ENCODE measurements at places on chromosomes 12 and 14.

- no peak for DNase-seq
These were observed 111.1 kb downstream of the ERC1 start for GRCh38 chr12:1102115-1102514.

GRCh38 chr14:70555890-70556289, 21.1 kb upstream of the ADAM20 start:
- no peak for DNase-seq

DNA sequence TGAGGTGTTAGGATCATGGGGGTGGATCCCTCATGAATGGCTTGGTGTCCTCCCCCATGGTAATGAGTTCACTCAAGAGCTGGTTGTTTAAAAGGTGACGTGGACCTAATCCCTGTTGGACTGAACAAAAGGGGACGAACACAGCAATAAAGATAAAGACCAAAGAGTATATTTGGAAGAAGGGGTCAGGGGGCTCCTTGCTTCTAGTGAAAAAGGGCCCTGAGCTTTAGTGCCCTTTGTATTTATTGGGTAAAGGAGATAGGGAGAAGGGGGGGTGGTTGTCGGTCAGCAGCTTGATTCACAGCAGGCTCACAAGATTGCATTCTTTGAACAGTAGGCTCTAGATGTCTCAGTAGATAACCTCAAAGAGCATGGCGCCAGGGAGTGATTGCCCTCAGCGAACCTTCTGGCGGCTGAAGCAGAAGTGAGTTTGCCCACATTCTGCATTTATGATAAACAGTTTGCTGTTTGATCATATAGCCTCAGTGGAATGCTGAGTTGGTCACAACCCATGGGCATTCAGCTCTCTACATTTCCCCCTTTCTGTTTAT, 25.9 kb upstream of the MAPKAPK5 start:
- DNase-seq, result no peak

- DNase-seq, result no peak
These were observed 56.4 kb upstream of the OAS1 start for GRCh38 chr12:112850383-112850782.

DNA sequence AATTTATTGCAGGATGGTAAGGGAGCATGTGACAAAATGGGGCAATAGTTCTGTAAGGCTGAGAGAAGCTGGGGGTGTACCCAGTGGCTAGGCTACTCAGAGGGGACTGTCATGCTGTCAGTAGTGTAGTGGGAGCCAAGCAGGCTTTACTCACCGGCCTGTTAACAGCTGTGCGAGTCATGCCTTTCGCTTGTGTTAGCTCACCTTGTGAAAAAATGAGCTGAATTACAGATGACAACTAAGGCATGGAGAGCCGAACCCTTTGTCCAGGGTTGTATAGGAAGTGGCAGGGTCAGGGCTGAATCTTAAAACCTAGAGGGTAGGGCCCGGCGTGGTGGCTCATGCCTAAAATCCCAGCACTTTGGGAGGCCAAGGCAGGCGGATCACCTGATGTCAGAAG, 37.9 kb downstream of the SH2B3 start:
- DNase-seq, result peak; percentile 44

- no peak for DNase-seq
These were observed 29.4 kb downstream of the ACAD10 start for GRCh38 chr12:111715279-111715678.

DNA sequence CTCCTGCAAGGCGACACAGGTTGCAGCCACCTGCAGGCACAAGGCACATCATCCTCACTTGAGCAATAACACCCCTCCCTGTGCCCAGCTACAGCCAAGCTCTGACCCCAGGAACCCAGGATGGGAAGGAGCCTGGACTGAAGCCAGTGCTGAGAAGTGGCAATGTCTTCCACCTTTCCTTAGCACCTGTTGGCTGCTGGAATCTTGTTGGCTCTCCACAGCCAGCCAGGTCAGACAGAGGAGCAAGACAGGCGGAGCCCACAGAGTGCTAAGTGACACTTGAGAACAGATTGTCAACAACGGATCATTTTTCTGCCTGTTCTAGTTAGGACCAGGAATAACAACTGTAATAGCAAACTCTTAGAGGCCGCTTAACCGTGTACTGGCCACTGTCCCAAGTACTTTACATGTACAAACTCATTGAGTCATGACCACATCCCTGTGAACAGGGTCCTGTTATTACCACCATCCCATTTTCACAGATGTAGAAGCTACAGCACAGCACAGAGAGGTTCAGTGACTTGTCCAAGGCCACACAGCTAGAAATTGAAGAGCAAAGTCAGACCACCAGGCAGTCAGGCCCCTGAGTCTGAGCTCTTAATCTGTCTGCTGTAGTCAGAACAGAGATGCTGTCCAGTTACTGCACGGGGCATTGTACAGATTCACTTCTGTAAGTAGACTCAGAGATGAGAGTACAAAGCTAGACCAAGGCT, 45.6 kb downstream of the RNFT2 start:
- no peak for DNase-seq

DNA sequence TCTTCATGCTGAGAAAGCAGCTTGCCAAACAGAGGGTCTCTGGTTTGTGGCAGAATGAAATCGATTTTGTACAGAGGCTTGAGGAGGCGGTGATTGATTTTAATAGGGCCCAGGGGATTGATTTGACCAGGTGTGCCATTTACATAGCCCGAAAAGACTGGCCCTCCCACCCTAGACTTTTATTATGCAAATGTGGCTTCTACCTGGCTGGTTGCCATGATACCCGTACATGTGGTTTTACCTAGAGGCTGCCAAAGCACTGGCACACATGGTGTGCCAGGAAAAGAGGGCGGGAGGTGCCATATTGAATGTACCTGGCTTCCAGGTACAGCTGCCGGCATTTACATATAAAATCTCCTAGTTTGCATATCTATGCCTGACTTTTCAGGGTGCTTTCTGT, 18.0 kb upstream of the GUCY2C start:
- no peak for DNase-seq

GRCh38 chr12:32828120-32828519, 68.5 kb downstream of the PKP2 start:
- DNase-seq, result no peak

DNA sequence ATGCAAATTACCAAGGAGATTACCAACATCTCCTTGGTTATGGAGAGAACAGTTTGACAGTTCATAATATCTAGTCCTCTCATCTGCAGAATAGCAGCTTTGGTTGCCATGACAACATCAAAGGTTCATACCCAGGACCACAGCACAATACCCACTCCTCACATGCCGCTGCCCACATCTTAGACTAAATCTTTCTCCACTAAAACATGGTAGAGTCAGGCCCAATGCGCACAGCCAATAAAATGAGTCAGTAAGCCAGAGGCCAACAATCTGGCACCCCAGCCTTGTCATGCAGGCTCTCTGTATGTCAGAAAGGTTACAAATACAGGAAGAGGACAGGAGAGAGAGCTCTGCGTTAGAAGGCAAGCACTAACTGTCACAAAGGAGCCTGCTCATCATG, 70.6 kb downstream of the KCNK10 start:
- no peak for DNase-seq

DNA sequence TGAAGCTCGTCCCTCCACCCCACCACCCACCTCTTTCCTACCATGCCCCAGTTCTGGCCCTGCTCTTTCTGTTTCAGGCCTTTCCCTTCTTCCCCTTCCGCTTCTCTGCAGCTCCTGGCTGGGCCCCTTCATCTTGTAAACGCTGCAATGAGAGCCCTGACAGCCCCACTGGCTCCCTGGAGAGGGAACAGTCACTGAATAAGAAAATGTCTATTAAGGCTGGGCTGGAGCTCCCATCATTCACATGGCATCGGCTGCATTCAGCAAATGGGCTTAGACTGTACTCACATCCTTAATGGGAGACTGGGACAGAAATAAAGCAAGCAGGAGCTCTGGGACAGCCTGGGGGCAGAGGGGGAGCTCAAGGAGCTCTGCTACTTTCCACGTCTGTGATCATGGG, 45.2 kb upstream of the TUNAR start:
- no peak for DNase-seq

- DNase-seq, result no peak
These were observed 577.0 kb upstream of the TBX3 start for GRCh38 chr12:115260762-115261675.

DNA sequence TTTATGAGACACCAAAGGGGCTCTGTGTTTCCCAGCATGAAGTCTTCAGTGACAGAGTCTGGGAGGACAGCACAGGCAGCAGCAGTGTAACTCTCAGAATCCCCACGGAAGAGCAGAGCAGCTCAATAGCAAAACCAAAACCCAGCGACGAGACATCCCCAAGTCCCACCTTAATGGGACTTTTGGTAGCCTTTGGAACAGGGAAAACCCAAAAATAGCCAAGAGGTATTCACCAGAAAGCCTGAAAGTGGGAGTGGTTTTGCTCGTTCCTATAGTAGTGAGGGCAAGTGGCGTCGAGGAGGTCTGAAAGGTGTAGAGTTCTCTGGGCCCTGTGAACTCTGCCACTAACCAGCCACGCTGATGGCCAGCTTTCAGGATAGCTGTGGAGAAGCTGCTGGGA, 174.6 kb downstream of the ETV6 start:
- no peak for DNase-seq

GRCh38 chr12:69598174-69598753, 12.4 kb downstream of the LRRC10 start:
- peak; percentile 15 for DNase-seq

- DNase-seq, result peak; percentile 2
These were observed 668.9 kb downstream of the AACS start for GRCh38 chr12:125734137-125734536.

DNA sequence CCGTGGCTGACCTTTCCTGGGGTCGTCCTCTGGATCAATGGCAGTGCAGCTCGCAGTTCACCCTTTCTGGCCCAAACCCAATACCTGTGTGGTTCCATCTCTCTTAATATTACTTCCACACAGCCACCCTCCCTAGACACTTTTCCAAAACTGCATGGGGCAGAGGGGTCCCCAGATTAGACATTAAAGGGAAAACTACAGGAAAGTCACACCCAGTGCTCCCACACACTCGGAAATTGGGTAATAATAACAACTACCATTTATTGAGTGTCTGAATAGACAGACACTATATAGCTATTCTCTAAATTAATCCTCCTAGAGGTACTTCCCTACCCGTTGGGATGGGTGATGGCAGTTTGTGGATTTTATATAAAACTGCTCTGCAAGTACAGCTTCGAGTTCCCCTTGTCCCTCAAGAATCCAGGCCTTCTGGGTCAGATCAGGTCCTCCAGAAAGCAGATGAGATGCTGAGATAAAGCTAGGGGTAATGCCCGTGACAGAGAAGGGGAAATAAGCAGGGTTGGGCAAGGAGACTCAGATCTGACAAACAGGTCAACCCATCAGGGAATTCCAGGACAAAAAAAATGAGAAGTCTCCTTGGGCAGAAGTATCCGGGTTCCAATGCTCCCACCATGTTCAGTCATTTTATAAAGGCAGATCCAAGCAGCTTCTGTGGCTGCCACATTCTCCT, 795 bp upstream of the PXN start:
- no peak for DNase-seq

- no peak for DNase-seq
These were observed 28.7 kb downstream of the TSPAN9 start for GRCh38 chr12:3105690-3106479.

- DNase-seq, result no peak
These were observed 12.7 kb upstream of the USP15 start for GRCh38 chr12:62247281-62248045.

DNA sequence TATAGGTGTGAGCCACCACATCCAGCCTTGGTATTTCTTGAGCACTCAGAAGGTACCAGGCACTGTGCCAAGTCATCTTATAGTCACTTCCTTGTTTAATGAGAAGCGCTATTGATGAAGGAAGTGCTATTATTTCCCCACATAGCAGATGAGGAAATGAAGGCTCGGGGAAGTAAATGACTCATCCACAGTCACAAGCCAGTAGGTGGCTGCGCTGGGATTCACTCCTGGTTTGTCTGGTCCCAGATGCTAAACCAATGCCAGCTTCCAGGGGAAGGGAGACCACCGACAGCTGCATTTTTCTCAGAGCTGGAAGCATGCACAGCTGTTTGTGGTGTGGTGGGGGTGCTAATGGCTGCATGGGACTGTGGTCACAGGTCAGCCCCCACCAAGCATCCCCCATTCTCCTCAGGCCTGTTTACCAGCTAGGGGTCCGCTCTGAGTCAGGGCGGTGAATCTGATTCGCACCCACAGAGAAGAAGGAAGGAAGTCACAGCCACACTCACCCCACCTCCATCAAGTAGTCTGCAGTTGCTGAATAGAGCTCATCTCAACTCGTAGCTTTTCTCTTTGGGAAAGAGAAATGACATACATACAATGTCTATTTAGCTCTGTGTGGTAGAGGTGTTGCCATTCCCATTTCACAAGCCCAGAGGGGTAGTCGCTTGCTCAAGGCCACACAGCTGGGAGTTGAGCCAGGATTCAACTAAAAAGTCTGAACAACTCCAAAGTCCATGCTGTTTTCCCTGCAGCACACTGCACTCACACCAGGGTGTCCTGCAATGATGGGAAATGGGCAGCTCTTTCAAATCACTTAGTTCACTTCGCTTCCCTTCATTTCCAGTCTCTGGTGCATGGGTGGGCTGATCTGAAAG, 6.3 kb upstream of the LTBP2 start:
- peak; percentile 84 for DNase-seq

DNA sequence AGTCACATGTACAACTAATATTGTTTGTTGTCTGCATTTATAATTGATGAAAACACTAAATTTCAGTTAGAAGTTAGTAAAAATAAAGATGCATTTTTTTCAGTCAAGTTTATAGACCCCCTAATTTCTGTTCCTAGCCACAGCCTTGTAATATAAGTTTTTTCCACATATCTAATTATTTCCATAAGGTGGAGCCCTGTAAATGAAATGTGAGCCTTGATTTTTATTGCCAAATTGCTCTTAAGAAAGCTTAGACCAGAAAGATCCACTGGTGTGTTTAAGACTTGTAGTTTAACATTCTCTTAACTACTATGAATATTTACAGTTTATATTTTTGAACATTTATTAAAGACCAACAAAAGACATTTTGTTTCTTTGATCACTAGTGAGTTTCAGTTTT, 322.1 kb upstream of the RGS6 start:
- DNase-seq, result no peak

DNA sequence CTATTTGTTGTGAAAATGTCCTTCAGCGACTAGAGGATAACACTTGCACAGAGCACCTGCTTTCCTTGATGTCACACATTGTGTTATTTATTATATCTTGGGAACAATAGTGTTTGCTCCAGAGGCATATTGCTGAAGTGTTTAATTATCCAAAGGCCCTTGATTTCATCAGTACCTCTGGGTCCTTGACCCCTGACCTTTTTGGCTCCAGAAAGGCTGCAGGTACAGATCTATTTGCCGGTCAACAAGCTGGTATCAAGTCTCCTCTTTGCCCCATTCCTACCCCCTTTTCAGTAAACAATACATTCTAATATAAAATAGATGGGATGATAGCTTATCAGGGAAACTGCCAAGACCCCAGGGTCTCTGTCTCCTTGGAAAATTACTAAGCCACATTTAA, 206.8 kb downstream of the DACT1 start:
- DNase-seq, result no peak

DNA sequence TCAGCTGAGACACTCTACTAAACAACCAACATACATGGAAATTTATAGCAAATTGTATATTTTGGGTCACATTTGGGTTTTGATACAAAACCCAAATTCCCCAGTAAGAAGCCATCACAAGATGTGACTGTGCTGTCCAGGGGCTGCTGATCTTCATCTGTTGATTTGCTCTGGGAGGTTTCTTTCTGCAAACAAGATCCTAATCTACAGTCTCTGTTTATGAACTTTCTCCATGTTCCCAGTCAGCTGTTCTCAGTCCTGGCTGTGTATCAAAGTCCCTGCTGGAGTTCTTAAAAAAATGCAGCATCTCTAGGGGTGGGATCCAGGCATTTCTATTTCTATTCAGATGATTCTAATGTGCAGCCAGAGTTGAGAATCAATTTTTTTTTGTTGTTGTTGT, 85.1 kb downstream of the ATP23 start:
- DNase-seq, result no peak

GRCh38 chr12:95956557-95957145, 13.5 kb downstream of the AMDHD1 start:
- no peak for DNase-seq
